Bone marrow (tissue), 2 donors: ENCODE measurements at places on chromosomes 12 and 14.
A peak's percentile ranks its signal among the peaks of the same experiment; 100 is the strongest.

GRCh38 chr12:79983986-79984620 is 49.2 kb upstream of the PPP1R12A start:
- DNase-seq = no peak

- no peak for DNase-seq
These were observed 161.5 kb downstream of the DERA start for GRCh38 chr12:16072678-16073077.

DNA sequence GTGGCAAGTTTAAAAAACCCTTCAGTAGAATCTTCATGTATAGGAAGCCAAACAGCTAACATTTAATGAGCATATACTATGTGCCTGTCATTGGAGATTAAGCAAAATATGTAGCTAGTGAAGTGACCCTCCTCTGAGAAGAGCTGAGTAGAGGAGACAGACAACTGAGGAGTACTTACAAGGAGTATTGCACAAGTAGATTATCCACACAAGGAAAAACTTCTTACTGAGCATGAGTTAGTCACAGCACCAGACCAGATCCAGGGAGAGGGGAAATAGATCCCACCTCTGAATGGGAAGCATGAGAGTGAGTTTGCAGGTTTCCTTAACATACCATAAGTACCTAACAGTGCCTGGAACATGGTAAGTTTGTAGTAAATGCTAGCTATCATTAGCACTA is 33.0 kb downstream of the FRMD6 start:
- no peak for DNase-seq

DNA sequence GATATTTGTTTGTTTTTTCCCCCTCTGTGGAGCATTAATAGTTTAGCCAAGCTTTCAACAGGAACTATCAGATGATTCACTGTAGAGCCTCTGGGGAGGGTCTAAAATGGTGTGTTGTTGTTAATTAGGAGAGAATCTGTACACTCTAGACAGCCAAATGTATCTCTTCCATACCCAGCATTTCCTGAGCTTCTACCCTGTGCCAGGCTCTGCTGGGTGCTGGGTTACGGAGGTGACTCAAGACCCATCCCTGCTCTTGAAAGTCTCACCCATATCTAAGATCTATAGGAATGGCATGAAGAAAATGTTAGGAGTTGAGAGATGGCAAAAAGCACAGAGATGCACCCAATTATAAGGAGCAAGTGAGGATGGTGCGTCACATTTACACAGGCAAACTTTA is 245.8 kb downstream of the C12orf75 start:
- no peak for DNase-seq

- no peak for DNase-seq
These were observed 52.2 kb upstream of the CFL2 start for GRCh38 chr14:34766606-34767005.

DNA sequence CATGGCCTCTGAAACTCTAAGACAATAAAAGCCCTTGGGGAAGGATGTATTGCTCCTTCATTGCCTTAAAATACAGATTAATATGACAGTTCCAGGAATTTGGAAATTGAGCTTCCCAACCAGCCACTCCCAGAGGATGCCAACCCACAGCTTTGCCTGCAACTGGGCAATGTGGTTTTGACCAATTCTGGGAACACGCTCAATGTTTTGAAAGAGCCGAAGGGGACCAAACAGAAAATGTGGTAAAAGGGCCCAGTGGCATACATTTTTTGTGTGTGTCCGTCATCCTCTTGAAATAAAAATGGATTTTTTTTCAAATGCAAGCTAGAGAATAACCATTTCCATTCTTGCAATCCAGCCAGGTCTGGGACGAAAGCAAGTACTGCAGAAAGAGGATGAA is 88.3 kb upstream of the PLEKHG7 start:
- DNase-seq = no peak

DNA sequence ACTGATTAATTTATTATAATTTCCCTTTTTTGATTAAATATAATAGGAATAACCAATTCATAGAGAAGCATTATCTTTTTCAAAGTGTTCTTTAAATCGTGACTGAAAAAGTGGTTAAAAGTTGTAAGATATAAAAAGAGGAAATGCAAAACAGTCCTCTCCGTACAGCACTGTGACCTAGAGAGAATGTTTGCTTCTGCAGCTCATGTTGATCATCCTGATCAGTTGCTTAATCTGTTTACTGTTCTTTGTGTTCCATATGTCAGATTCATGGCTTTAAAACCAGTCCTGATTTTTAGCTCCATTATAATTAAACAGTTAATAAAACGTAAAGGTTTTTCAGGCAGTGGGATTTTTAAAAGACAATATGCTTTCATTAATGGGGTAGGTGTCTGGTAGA is 4.7 kb downstream of the TTC8 start:
- no peak for DNase-seq

DNA sequence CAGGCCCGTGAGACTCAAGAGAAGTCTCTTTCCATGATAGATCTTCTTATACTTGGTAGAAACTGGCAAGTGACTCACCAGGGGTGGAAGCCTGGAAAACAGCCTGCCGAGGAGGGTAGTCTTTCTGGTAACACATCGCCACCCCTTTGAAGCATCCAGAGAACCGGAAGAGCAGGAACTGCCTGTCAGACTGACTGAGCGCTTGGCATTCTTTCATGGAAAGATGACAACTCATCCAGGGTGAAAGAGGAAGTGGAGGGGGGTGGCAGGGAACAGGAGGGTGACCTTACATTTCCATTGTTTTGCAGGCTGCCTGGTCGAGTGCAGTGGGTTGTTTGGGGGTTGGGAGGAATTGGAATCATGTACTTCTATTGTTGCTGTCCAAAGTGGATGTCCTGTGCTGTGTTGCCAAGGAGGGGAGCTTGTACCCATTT is 34.5 kb downstream of the PRKCH start:
- DNase-seq = no peak

- no peak for DNase-seq
These were observed 30.0 kb downstream of the RASSF8 start for GRCh38 chr12:25988505-25988904.

- DNase-seq = no peak
These were observed 8.2 kb downstream of the ARHGEF40 start for GRCh38 chr14:21078287-21078686.

- no peak for DNase-seq
These were observed 256.8 kb upstream of the DDHD1 start for GRCh38 chr14:53409969-53410368.

DNA sequence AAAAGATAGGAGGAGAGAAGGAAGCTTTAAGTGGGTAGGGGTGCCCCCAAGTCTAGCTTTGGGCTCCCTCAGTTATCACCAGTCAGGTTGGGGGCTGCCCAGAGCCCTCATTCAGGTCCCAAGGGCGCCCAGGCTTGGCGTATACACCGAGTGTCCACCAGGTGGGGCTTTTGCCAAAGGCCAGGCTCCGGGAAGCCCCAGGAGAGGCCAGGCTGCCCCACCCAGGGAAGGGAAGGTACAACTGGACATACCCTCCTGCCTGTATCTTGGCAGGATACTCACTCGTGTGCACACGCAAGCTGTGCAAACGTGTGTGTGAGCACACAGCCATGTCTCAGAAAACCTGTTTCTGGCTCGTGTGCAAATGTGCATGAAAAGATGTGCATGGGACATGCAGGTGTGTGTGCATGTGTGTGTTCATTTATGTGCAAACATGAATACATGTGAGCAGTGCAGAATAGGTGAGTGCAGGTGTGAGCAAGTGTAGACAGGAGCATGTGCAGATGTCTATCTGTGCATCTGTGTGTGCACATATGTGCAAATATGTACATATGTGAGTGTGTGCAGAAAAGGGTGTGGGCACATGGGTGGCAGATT is 103.9 kb upstream of the MYL2 start:
- no peak for DNase-seq

- no peak for DNase-seq
These were observed 42.3 kb upstream of the SLC24A4 start for GRCh38 chr14:92280554-92281262.

DNA sequence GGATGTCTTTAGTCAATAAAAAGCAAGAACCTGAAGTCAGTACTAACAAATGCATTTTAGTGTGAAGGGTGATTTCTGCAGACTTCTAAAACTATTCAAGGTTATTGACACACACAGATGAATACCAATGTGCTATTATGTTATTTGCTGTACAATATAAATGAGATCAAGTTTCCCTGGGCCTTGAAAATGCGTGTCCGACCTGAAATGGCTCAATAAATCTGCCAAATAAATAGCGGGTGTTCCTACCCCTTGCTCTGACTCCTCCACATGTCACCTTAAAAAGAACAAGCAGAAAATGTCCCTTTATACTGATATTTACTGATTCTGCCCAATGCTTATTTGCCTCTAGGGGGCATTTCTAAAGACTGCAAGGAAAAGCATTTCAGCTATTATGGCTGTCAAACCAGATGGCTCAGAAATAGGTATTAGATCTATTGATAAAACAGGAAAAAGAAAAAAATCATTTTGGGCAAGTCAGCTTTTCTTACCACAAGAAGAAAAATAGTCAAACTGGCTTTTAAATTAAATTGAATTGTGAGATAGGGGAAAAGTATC is 367.3 kb upstream of the KITLG start:
- DNase-seq = no peak

DNA sequence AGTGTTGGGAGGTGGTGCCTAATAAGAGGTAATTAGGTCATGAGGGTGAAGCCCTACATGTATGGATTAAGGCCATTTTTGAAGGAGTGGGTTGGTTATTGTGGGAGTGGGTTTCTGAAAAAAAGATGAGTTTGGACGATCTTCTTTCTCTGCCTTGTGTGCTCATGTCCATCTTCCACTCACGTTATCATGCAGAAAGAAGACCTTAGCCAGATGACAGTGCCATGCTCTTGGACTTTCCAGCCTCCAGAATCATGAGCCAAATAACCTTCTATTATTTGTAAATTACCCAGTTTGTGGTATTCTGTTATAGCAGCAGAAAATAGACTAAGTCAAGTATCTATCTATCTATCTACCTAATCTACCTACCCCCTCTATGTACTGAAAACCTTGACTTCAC is 71.9 kb downstream of the SDR9C7 start:
- no peak for DNase-seq

- no peak for DNase-seq
These were observed 107.6 kb downstream of the PTCSC3 start for GRCh38 chr14:36068777-36069534.

GRCh38 chr14:26833621-26834176 is 235.9 kb upstream of the NOVA1 start:
- no peak for DNase-seq

- no peak for DNase-seq
These were observed 976.4 kb upstream of the SEL1L start for GRCh38 chr14:82510007-82510406.

DNA sequence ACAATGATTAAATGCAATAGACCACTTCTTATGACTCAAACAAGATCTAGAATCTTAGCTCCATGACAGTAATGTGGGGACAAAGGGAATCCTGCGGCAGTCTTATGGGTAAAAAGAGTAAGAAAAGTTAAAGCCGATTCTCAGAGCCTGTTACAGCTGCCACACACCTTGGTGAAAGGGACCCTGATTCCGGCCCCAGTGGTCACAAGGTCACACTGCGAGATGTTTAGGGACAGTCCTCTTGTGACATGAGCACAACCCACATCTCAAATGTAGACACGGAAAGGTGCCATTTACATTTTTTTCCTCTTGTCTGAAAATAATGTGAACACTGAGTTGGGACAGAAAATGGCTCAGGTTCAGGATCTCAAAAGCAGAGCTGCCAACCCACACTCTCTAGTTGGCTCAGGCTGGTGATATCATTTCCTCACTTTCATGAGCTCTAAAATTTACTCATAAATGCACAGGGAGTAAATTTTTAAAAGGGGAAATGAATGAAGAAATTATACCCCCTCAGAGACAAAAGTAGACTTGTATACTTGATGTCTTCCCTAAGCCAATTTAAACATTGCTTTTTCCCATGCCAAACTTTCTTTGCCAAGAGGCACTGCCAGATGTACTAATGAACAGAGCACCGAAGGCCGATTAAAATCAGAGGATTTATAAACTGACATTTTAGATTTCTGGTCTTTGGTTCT is 113.1 kb upstream of the OVCH1 start:
- DNase-seq = no peak

DNA sequence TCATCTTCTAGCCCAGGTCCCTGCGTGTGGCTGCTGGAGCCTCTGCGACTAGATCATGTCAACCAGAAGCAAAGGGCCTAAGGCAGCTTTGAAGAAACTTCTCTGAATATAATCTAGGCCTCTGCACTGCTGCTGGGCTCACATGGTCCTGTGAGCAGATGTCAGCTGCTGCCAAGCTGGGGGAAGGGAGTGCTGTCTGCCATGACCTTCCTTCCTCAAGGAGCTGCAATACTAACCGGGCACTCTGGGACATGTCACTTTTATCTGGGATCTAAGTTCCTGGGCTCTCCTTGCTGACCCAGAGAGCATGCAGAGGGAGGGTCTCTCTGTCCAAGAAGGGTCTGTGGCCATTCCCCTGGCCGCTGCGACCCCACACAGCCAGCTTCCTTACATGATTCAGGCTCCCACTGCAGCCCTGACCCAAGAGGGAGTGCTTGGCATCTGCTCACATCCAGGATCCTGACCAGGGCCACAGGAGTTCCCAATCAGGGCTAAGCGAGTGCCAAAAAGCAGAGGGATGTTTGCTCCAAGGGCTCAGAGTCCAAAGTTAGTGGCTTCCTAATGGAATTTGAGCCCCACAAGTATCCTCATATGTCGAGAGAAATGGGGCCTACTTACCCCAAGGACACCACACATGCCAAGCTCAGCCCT is 74.0 kb downstream of the PLEKHG3 start:
- no peak for DNase-seq

DNA sequence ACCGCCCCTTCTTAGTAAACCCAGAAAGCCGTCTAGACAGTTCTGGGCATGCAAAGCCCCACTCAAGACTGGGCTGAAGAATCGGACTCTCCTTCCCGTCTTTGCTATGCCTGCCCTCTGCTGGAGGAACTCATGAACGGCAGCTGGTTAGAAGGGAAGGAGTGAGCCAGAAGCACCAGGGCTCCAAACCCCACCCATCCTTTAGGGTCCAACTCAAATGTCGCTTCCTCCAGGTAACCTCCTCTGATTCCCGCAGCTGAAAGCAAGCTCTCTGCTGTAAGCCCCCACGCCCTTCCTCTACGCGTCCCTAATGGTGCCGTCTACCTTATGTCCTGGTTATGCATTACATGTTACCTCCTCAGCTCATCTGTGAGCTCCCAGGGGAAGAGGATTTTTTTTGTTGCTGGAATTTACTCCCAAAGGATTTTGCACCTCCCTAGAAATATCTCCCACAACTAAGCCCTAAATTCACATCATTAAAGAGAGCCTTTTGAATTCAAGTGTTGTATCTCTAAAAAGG is 59.0 kb upstream of the SCN8A start:
- peak; percentile 47 for DNase-seq

GRCh38 chr12:95054206-95054605 is 19.2 kb downstream of the NR2C1 start:
- no peak for DNase-seq

DNA sequence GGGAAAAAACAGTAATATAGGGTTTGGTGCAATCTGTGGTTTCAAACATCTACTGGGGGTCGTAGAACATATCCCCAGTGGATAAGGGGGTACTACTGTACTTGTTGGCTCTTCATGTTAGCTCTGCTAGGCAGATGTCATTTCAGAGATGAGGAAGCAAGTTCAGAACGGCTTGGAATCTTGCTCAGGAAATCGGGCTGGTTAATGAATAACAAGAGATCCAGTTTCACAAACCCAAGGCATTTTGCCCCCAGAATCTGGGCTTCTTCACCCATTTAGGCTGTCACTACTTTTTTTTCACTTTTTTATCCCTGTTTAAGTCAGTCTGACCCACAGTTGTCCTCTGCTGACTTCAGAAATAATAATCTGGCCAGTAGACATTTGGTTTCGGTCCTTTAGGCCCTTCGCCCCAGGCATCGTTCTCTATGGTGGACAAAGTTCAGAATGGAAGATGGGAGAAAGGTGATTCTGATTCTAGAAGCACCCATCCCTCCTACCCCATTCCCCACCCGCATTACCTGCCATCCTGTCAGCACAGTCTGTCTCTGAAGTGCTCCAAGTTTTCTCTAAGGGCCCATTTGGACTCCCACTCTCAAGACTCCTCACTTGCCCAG is 4.5 kb downstream of the SUOX start:
- DNase-seq = no peak
